Activated CD4-positive, alpha-beta T cell treated with anti-CD3 and anti-CD28 coated beads for 48 hours (primary cell): ENCODE measurements at places on chromosomes 7 and 10.

DNA sequence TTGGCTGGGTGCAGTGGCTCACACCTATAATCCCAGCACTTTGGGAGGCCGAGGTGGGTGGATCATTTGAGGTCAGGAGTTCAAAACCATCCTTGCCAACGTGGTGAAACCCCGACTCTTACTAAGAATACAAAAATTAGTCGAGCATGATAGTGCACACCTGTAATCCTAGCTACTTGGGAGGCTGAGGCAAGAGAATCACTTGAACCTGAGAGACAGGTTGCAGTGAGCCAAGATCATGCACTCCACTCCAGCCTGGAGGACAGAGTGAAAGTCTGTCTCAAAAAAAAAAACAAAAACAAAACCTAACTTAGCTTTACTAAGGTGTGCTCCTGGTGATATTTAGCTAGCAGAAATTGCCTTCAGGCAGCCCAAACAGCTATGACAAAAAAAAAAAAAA, 24.3 kb upstream of the VDAC2 start:
- DNase-seq: no peak

DNA sequence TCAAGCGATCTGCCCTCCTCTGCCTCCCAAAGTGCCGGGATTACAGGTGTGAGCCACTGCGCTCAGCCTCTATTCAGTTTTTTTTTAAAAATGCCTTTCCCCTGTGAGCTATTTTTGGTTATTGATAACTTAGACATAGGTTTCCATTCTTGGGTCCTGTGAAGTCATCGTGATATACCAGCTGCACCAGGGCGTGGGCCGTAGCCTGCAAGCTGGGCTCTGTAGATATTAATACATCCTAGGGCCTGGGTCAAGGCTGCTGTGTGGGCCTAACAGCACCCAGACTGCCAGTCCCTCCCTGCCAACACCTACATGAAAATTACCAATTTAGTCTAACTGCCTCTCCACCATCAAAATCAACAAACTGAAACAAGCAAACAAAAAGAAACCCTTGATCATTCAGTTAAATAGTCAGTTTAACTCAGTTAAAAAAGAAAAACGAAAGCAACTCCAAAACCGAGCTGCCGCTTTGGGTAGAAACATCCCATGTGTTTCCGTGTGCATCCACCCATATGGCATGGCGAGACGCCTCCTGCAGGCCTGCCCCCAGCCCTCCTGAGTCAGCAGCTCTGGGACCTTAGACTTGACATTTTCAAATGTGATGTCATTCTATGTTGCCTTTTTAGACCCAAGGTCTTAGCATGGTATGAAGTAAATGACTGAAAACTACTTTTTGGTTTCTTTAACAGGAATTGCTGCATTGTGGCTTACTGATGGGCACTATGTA, 330.2 kb downstream of the GLRX3 start:
- DNase-seq: no peak

- DNase-seq: no peak
These were observed 123.1 kb downstream of the DKK1 start for GRCh38 chr10:52437205-52437646.

- no peak for DNase-seq
These were observed 117.7 kb downstream of the ARID5B start for GRCh38 chr10:62019013-62019684.

DNA sequence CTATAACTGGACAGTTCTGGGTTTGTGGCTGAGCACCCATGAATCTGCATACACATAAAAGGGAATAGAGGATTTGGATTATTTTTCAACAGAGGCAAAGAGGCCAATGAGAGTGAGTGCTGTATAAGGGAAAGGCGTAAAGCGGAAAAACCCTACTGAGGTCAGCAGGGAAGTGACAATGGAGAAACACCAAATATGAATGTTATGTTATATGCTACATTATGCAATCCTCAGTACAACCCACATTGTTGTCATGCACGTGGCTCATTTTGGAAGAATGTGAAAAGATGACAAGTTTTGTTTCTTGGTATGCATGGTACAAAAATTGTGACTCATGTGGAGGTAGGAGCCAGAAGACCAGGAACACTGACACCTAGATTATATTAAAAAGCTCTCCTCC, 113.6 kb upstream of the AMPH start:
- no peak for DNase-seq

- no peak for DNase-seq
These were observed 1.8 kb downstream of the WASL start for GRCh38 chr7:123746931-123747488.

DNA sequence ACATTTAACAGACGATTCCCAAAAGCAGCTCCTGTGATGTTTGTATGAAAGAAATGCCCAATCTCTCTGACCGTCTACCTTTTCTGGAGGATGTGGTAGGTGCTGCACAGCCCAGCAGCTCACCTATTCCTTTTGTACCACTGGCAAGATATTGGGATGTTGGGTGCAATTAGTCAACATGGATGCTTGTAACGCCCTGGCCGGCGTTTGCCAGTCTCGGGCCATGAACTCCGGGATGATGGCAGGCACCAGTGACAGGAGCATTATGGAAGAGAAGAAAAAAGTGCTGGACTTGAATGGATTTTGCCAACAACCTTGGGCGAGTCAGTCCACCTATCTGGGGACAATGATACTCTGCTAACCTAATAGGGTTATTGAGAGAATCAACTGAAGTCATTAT, 69.0 kb upstream of the ZNF438 start:
- DNase-seq: no peak

GRCh38 chr7:24982917-24983316, 2.9 kb upstream of the OSBPL3 start:
- DNase-seq: no peak

- DNase-seq: no peak
These were observed 23.6 kb downstream of the MKRN1 start for GRCh38 chr7:140455743-140456142.

GRCh38 chr10:73991203-73991883, 6.6 kb upstream of the VCL start:
- no peak for DNase-seq

DNA sequence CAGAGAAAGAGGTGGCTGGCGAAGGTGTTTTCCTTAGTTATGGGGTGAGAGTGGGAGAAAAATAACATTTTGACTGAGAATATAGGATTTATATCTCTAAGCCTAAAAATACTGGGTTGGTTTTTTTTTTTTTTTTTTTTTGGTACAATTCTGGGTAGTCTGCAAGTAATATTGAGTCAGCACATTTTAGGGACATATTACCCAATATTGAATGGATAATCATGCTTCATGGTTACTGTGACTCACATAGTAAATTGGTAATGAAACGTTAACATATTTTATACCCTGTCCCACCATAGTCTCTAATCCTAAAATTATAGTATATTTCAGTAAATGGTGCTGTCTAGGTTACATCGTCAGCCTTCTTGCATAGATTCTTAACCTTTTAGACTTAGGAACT, 91.4 kb downstream of the TPST1 start:
- DNase-seq: no peak

DNA sequence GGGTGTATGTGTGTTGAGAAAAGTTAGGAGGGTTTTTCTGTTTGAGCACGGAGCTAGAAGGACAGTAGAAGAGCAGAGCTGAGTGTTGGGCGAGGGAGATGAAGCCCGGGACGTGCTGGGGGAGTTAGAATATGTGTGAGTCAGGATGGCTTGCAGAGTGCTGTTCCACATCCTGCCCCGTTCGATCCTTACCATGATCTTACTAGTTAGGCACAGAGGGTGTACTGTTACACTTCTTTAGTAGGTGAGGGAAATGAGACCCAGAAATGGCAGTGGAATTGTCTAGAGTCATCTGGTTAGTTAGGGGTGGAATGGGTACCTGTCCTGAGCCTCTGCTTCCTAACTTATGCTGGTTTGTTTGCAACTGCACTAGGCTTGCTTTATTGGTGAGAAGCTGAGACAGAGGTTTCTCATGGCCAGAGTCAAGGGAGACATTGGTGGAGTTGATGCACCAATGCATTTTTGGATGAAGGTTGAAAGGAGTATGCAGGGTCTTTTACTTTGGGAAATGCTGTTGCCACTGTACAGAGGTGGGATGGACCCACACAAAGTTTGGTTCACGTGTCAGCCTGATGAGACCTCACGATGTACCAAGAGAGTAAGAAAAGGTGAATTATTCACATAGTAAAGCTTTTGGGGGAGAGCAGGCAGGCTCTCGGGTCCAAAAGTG, 42.4 kb downstream of the CCNY start:
- DNase-seq: peak; percentile 45

- DNase-seq: no peak
These were observed 97.8 kb upstream of the MPP7 start for GRCh38 chr10:28400681-28401080.

GRCh38 chr10:100025576-100025975, 15.8 kb upstream of the DNMBP start:
- no peak for DNase-seq

- no peak for DNase-seq
These were observed 182.7 kb downstream of the ZMYND11 start for GRCh38 chr10:317926-318325.

- no peak for DNase-seq
These were observed 117.4 kb downstream of the HECW1 start for GRCh38 chr7:43229801-43230200.

- no peak for DNase-seq
These were observed 12.0 kb upstream of the SLC29A4 start for GRCh38 chr7:5270788-5271187.

- DNase-seq: no peak
These were observed 734.4 kb downstream of the PARD3 start for GRCh38 chr10:34080485-34081346.

- DNase-seq: no peak
These were observed 16.1 kb downstream of the GNAI1 start for GRCh38 chr7:80150611-80151273.

GRCh38 chr10:7797582-7797981, 9.6 kb downstream of the ATP5F1C start:
- no peak for DNase-seq
